ENCODE measurements at places on chromosomes 16 and 17. TPM values are rescaled to one million over a fixed set of nuclear protein-coding genes. Genes with fewer than 3 reads are reported as not detected.

Gene CACNA1G
- total RNA-seq = 0.07 TPM

Gene TERB1
- total RNA-seq = not detected

Gene NF1
- total RNA-seq = 27.4 TPM

Gene PTGES3L
- total RNA-seq = 1.4 TPM

Gene KRTAP2-3
- not detected for total RNA-seq

Gene DCTPP1
- 66.7 TPM for total RNA-seq

Gene CDIPT
- total RNA-seq = 29.8 TPM

Gene FOXJ1
- 0.44 TPM for total RNA-seq

Gene HSF5
- total RNA-seq = 4.5 TPM

Gene NOD2
- total RNA-seq = 3.7 TPM

Gene ABCC11
- not detected for total RNA-seq

Gene NPIPA7
- 4.4 TPM for total RNA-seq

Gene SLC16A6
- total RNA-seq = 10.2 TPM

Gene GPRC5B
- not detected for total RNA-seq

Gene TBC1D3L
- total RNA-seq = 2.5 TPM

Gene CYGB
- total RNA-seq = 0.49 TPM

Gene WFDC1
- total RNA-seq = not detected

Gene EPX
- not detected for total RNA-seq

Gene MRM1
- 14.3 TPM for total RNA-seq

Gene NAGS
- 1.0 TPM for total RNA-seq

Gene KRTAP4-1
- not detected for total RNA-seq

Gene DHRS7C
- not detected for total RNA-seq
